SIG-M5 (cell line): ENCODE measurements at places on chromosomes 12 and 14.

DNA sequence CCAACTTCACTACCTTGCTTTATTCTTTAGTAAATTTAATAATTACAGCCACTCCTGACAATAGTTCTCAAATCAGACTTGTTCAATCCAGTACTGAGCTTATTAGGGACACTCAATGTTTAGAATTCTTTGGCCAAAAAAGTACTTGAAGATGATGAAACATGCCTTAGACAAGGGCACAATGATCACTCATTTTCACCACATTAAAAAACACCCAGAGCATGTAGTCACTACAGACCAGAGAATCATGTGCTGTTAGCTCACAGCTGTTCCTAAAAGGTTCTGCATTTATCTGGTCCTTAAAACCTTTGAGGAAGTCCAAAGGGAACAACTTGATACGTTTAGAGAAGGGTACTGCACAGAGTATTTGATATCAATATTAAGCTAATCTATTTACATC, 98.7 kb downstream of the INSM2 start:
- no peak for DNase-seq

- no peak for DNase-seq
Observed at GRCh38 chr12:120584343-120585149, 3.3 kb upstream of the POP5 start.

GRCh38 chr12:33440477-33440876, 858 bp upstream of the SYT10 start:
- DNase-seq, result no peak

GRCh38 chr12:15963271-15963670, 52.1 kb downstream of the DERA start:
- no peak for DNase-seq

DNA sequence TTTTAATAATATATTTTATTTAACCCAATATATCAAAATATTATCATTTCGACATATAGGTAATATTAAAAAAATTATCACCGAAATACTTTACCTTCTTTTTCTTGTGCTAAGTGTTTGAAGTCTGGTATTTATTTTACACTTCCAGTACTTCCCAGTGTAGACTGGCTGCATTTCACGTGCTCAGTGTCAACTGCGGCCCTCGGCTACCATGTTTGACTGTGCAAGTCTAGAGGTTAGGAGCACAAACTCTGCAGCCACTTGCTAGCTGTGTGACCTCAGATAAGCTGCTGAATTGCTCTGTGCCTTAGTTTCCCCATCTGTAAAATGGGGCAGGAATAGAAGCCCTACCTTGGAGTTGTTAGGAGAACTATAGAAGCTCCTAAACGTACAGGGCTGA, 42.3 kb upstream of the ESRRB start:
- DNase-seq, result no peak

DNA sequence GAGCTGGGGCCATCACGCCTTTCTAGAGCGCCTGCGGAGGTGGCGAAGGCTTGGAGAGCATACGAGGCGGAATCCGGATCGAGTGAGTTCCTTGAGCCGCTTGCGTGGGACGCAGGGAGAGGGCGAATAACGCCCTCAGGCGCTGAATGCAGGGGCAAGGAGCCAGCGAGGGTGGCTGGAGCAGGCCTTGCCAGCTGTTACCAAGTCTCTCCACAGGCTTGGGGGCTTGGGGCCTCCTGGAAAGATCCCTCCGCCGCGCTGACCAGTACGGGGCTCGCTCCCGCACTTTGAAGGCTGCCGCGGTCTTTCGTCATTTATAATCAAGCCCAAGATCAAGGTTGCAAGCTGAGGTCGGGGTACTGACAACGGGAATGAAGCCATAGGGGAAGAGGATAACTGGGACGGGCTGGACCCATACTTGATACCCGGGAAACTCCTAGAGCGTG, 1.2 kb downstream of the FLRT2 start:
- no peak for DNase-seq

- DNase-seq, result no peak
Observed at GRCh38 chr12:22658214-22658613, 33.2 kb downstream of the ETNK1 start.

DNA sequence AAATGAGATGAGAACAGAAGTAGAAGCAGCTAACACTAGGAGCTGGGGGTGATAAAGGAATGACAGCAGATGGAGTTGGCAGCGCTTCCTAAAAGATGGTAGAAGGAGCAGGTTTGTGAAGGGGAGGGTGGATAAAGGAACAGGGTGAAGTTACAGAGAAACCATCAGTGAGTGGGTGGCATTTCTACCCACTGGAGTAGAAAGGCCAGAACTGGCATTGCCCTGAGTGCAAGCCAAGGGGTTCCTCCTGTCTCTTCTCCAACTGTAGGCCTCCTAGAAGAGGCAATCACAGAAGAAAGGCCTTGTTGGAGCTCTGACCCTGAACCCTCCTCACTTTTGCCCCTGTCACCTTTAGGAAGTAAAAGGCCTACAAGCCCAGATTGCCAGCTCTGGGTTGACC, 2.2 kb downstream of the KRT18 start:
- DNase-seq, result no peak

- DNase-seq, result no peak
Observed at GRCh38 chr12:50127546-50127945, 15.5 kb downstream of the COX14 start.

DNA sequence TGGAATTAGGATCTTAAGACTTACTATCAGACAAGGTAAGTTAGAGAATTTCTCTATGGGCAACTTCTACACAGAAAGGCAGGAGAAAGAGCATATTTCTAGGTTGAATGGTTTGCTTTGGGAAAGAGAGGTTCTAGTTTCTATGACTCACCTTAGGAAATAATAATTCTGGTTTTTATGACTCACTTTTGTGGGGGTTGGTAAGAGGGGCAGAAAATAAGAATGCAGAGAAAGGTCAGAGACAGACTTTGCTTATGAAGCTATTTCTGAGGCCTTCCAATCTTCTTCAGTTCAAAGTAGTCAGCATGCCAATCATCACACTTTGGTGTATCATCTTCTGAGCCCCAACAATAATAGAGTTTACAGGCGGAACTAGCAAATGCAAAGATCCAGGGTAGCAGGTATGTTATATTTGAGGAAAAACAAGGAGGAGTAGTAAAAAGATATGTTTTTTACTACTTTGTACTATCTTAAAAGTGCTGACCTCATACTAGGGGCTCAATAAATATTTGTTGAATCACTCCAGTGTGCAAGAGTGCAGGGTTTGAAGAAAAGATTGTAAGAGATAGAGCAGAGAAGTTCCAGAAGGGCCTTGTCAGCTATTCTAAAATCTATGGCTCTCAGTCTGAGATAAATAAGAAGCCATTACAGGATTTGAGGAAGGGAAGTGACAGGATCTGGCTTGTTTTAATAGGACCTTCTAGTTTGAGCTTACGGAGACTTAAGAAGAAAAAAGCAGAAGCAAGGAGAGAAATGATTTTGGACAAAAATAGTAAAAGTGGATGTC, 56.7 kb upstream of the LRFN5 start:
- no peak for DNase-seq

- no peak for DNase-seq
Observed at GRCh38 chr14:104678901-104679705, 10.3 kb upstream of the INF2 start.

DNA sequence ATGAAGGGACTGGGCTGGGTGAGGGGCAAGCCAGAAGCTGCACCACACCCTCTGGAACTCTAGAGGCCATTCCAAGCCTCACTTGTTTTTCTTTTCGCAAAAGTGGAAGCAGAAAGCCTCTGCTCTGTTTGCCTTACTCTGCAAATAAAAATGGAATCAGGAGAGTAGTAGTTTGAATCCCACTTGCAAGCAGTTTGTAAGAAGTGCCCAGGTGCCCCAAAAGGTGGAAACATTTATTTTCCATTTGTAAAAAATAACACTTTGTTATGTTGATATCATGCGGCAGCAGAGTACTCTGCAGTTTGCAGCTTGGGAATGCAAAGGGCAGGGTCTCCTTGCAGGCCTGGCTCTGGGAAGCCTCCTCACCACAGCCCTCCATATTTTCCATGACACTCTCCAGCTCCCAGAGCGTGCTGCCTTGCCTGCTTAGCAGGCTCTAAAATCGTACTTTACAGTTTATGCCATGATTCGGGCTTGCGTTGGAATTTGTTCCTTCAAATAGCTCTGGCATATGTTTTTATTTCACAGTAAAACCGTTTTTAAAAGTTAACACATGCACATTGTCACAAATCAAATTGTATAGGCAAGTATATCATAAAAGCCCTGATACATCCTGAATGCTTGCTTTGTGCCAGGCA, 20.0 kb downstream of the TUNAR start:
- no peak for DNase-seq

DNA sequence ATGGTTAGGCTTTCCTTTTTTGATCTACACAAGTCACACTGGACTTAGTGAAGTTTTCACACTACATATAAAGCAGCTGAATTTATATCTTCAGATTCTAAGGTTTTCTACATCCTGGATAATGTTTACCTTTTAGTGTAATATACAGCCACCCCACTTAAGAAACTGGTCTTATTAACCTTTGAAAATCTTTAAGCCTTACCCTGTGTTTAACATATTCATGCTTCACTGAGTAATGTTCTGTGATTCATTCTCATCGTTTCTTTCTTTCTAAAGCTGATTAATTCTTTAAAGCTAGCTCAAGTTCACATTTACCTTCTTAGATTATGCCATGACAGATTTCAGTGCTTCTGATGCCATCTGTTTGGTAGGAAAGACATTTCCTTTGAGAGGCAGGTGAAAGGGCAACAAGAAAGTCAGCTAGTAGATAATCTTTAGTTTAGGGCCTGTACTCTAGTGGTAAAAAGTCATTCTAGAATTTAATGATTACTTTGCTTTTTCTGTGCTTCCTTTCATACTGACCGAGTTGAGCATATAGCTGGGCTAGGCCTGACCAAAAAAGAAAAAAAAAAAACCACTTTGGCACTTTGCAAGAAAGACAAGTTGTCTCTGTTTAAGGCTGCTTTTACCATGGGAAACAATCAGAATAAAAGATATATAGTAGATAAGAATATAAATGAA, 690.9 kb upstream of the FBXO33 start:
- DNase-seq, result no peak
